Stimulated activated CD4-positive, alpha-beta T cell treated with anti-CD3 and anti-CD28 coated beads, Interleukin-1b, Interleukin-23, amount 100 ng/mL, for 4 hours (primary cell): ENCODE measurements at places on chromosomes 5 and 9.

DNA sequence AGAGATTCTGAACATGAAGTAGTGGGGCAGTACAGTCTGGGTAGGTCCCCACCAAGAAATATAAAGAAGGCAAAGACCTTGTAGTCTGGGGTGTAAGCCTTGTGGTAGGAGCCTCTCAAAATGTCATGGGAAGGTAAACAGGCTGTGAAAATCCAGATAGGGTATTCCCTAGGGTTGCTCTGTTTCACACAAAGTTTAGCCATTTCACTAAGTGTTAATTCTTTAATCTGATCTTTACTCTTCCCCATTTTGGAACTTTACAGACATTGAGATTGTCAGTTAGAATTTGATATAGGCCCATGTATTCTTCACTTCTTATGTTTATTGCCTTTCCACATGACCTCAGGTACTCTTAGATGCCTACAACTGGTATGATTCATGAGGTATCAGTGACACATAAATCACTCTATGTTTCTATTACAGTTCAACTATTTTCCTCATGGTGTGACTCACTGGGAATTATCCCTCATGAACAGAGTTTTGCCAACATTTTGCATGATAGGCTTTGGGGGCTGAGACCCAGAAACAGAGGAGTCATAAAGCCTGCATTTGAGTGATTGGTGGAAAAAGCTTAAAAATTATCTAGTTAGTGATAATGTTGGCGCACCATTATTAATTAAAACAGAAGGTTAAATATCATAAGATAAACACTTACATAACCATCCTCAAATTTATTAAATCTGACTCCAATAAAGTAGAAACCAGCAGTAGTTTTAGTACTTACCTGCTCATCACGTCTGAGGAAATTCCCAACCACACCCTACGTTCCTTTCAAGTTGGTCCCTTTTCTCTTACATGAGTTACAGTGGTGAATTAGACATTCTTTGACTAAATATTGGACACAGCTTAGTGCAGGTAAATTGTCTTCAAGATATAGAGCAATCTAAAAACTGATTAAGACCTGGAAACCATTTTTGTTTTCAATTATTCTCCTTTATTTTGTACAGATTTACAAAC, 399.8 kb upstream of the MEF2C start:
- no peak for DNase-seq

DNA sequence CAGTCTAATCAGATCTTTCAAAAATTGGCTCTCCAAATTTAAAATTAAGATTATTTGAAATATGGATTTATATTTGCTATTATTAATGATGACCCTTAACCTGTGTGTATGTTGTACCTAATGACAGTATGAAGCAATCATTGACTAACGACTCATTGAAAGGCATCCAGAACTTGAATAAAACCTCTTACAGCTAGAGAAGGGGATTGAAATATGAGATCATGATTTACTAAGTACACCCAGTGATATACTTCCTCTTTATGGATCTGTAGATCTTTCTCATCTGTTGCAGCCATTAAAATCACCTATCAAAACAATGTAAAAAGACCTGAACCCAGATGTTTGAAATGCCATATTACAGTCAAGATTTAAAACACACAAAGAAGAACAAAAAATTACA, 126.5 kb downstream of the RPS23 start:
- DNase-seq = no peak

DNA sequence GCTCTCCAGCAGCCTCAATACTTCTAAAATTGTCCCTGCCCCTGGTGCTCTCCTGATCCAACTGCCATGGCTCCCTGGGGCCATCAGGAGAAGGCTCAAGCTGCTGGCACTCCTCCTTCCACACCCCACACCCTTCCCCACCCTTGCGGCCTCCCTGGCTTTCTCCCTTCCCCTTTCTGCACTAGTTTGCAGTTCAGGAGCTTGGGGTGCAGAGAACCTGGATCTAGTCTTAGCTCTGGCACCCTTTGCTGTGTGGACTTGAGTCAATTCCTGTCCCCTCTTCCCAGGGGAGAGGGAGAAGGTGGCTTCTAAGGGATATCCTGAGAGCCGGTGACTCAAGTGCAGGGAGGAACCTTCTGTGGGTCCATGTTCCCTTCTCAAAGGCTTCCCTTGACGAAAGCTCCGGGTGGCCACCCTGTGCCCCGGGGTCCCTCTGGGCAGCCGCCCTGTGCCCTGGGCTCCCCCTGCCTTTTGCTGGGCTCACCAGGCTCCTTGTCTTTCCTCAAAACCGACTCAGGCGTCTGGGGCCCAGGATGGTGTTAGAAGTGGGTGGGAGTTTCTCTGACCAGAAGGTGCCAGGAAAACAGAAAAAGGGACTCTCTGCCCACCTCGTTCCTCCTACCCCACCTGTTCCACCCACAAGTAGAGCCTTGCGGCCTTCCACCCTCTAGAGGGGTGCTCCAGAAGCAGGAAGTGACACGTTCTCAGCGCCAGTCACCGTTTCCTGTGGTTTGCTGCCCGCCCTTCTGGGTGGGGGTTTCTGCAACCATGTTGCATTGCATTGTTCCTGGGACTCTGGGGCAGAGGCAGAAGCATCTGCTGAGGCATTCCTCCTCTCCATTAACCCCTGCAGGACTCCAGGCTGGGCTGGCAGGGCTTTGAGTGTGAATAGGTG, 15.0 kb downstream of the GLIPR2 start:
- DNase-seq = peak; percentile 79

- DNase-seq = no peak
Observed at GRCh38 chr9:92147852-92148180, 32.6 kb upstream of the SPTLC1 start.

- no peak for DNase-seq
Observed at GRCh38 chr5:34531751-34532360, 124.3 kb upstream of the RAI14 start.

DNA sequence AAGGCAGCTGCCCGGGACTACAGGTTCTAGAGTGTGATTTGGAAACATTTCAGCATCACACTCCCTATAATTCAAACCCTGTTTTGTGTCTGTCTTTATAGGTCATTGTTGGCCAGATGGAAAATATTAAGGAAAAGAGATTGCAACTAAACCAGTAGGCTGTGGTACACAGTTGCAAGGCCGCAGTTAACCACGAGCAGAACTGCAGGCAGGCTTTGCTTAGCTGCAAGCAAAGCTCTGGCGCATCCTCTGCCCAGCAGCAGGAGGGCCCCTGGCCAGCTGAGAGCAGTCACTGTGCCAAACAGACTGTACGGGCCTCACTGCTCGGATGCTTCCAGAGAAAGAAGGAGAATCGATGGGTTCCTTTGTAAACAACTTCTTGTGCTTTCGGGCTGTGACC, 204.5 kb downstream of the DENND1A start:
- no peak for DNase-seq

DNA sequence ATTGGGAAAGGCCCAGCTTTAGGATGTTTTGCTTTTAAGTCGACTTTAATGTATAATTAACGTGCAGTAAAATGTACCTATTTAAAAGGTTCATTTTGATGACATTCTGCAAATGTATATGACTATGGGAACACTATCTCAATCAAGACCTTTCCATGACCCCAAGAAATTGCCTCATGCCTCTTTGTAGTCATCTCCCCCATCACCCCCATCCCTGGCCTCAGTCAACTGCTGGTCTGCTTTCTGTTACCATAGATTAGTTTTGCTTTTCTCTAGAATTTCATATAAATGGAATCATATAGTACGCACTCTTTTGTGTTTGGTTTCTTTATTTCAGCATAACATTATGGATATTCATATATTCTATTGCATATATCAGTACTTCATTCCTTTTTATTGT, 80.7 kb upstream of the C9orf72 start:
- DNase-seq = no peak

DNA sequence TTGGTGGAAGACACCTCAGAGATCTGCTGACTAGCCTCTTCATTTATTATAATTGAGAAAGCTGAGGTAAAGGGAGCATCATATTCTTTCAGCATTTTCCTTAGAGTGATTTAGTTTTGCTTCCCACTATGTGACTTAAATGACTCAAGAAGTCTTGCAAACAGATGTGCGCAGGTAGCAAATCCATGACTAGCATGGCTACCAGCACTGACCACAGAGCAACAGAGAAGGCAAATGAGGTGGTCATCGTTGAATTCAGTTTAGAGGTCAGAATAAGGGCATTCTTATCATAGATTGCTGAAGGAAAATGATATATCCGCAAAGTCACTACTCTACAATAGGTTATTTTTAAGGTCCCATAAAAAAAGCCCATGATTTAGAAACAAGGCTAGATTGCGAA, 162.2 kb downstream of the PIK3R1 start:
- no peak for DNase-seq

DNA sequence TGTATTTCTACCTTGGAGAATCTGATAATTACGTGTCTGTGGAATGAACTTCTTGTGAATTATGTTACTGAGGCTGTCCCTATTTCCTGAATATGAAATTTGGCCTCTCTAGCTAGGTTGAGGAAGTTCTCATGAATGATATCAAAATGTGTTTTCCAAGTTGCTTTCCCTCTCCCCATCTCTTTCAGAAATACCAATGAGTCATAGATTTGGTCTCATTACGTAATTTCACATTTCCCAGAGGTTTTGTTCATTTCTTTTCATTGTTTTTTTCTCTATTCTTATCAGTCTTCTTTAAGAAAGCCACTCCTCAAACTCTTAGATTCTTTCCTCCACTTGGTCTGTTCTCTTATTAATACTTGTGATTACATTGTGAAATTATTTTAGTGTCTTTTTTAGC, 923.8 kb upstream of the CDH9 start:
- DNase-seq = no peak

GRCh38 chr9:3036333-3036700, 192.4 kb upstream of the PUM3 start:
- DNase-seq = no peak

DNA sequence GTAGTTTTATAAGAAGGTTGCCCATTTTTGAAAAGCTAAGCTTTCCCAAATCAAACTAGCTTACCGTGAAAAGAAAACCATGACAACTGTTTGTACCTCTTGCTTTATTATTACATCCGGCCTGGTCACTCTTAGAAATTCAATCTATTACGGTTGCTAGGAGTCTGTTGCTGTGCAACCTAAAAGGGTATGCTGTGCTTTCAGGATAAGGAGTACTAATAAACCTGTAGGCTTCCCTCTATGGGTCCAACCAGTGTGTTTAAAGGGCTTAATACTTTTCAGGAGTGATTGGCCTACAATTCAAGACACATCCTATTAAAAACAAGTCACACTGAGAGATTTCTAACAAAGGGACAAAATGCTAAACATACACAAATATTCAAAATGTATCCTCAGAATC, 27.1 kb downstream of the RFX3 start:
- DNase-seq = no peak

- no peak for DNase-seq
Observed at GRCh38 chr5:134130239-134130945, 15.9 kb downstream of the TCF7 start.

- DNase-seq = no peak
Observed at GRCh38 chr5:10989577-10990263, 228.7 kb upstream of the DAP start.

DNA sequence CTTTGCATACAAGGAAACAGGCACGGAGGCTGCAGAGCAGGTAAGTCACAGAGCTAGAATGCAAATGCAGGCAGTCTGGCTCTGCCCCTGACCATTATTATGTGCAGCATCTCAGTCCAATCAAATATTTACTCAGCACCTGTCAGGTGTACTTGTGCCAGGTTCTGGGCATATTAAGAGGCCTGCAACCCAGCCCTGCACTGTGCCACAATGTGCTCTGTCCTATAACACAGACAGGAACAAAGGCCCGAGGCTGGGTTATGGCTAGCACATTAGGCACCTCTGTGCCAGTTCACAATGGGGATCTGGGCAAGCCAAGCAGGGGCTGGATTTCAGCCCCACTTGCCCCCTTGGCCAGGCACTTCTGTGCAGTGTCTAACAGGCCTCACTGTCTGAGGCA, 14.0 kb downstream of the ARL15 start:
- no peak for DNase-seq
